ENCODE measurements at places on chromosomes 2 and 18.

DNA sequence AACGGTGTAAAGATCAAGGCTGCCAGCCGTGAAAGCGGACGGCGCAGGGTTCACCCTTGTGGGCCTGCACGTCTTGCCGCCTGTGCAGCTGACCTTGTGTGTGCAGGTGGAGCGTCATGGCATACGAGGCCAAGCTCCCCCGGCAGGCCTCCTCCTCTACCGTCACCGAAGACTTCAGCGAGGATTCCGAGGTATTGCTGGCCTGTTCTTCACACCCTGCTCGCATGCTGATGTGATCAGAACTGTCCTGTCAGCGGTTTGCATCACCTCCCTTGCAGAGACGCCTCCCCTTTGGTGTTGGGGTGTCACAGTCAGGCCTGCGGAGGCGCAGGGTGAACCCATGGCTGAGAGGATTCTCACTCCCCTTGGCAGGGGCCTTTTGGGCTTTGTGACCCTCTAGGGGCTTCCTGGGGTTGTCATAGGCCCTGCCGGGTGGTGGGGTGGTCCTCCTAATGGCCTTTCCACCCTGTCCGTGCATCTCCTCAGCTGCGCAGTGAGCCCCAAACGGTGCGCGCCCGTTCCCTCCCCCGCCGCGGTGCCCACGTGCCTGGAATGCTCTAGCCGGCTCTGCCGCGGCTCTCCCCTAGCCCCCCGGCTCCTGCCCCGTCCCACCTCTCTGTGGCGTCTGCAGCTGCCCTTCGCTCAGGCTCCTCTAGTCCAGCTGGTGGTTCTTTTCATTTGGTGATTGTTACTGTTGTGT, 92.5 kb downstream of the DGKD start:
- peak; percentile 9 for DNase-seq

DNA sequence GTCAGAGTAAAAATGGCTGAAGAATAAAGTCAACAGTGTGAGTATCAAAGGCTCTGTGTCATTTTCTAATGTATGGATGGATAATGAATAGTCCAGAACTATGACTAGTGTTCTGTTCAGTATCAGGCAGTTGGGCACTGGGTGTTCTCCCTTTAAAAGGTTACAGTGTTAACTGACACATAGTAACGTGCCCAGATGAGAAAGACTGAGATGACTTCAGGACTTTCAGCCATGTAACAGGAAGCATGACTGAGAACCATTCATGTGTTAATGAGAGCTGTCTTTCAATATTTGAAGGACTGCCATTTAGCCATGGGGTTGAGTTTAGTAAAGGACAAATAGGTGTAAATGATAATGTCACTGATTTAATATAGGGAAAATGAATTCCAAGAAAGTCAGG, 187.1 kb downstream of the GULP1 start:
- no peak for DNase-seq

GRCh38 chr18:5049124-5049523, 147.9 kb downstream of the AKAIN1 start:
- DNase-seq: no peak

DNA sequence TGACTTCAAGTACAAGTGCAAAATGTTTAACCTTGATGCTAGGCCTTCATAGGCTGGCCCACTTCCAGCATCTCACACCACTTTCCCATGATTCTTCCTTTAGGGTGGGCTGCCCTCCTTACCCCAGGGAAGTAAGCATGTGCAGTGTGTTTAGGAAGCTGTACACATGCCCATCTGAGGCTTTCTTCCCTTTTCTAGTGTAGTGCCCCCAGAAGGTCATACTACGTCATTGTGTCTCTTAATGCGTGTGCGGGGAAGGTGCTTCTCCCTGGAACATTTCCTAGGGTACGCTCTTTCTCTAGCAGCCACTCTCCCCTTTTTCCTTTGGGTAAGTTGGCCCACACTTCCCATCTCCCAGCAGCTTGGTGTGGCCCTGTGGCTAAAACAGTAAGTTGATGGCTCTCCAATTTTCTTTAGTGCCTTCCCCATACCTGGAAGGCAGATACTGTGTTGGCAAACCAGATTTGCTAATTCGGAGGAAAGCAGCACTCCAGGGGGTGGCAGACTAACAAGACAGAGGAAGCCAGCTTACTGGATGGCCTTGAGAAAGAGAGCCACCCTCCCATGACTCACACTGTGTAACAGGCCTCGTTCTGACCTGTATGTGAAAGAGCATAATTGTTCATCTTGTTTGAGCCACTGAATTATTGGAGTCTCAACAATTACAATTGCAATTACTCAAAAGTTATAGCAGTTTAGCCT, 1.1 kb upstream of the SULT6B1 start:
- no peak for DNase-seq

- DNase-seq: no peak
Measured at GRCh38 chr2:133439565-133439920, 128.7 kb downstream of the NCKAP5 start.

DNA sequence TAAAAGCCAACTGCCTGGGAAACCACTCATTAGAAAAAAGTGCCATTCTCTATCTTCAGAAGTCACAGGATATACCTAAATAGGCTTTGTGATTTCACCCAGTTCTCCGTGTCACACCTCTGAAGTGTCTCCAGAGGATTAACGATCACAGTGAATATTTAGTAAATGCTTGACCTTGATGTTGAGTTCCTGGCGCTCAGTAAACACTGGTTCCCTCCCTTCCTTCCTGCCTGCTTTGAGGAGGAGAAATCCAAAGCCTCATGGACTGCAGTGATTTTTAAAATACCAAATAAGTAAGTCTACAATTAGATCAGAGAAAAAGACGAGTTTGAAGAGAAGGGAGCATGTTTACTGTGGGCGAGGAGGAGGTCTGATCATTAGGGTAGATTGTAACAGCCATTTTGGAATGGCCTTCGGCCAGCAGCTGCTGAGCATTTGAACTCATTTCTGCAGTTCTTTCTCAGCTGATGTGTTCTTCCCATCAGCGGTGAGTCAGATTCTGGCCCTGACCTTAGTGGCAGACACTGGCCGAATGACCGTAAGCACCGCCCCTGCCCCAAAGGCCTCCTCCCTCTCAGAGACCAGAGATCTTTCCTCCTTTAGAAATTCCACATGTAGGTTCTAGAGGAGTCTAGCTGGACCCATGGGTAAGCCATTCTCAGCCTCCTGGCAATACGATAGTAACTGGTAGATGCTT, 62.1 kb upstream of the SLC16A14 start:
- no peak for DNase-seq

- DNase-seq: peak; percentile 70
Measured at GRCh38 chr2:11692966-11693521, 23.0 kb upstream of the NTSR2 start.

Data from CD4-positive, alpha-beta T cell treated with Interleukin-4 for 1 hour (primary cell).